HT-29 (cell line): ENCODE measurements at places on chromosomes 13 and 19. TPM values are rescaled to one million over a fixed set of nuclear protein-coding genes. Genes with fewer than 3 reads are reported as not detected.

DNA sequence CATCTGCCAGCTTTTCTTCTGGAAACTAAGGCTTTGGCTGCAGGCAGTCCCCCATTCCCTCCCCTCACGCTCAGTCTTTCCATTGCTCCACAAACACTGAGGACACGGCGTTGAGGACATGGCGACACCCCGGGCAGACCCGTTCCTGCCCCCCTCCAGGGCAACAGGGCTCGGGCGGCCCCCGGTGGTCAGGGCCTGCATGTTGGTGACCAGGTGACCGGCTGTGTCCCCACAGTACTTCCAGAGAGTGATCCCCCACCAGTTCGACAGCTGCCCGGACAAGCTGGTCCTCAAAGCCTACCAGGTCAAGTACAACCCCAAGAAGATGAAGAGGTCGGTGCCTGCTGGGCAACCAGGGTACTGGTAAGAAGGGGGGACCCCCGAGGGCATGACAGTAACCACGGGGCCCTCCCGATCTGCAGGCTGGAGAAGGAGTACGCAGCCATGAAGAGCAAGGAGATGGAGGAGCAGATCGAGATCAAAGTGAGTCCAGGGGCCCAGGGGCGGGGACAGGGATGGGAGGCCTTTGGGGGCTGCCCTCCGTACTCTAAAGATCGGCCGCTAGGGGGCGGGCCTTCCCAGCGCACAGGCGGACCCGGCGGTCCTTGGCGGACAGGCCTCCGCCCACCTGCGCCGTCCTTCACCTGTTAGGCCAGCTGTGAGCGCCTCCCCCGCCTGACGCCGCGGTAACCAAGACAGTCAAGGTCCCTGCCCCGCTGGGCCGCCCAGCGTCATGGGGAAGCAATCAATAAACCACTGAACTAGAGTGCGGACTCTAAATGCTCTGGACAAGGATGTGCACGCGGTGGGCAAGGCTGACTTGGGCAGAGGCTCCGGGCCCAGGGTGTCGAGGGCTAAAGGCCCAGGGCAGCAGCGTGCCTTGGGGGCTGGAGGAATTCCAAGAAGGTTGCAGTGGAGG, 21.1 kb downstream of the PRR36 start:
- peak; percentile 87 for DNase-seq

DNA sequence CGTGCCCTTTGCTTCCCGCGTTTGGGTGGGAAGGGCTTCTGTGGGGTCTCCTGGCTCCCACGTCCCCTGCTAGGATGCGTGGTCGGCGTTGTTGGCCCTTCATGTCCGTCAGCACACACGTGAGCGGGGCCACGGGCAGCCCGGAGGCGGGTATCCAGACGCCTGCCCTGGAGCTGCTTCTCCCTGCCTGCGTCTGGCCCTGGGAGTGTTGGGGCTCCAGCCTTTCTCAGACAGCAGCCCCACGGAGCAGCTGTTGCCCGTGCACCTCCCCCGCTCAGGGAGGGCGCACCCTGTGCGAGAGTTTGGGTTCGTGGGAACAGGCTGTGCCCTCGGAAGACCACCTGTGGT, 14.5 kb downstream of the DAZAP1 start:
- DNase-seq = no peak

- no peak for DNase-seq
These were observed 27.0 kb downstream of the NFIX start for GRCh38 chr19:13022111-13022858.

- no peak for DNase-seq
These were observed 49.7 kb downstream of the COLGALT1 start for GRCh38 chr19:17605117-17605516.

The LRRC63 gene
- total RNA-seq = not detected in 2 replicates

DNA sequence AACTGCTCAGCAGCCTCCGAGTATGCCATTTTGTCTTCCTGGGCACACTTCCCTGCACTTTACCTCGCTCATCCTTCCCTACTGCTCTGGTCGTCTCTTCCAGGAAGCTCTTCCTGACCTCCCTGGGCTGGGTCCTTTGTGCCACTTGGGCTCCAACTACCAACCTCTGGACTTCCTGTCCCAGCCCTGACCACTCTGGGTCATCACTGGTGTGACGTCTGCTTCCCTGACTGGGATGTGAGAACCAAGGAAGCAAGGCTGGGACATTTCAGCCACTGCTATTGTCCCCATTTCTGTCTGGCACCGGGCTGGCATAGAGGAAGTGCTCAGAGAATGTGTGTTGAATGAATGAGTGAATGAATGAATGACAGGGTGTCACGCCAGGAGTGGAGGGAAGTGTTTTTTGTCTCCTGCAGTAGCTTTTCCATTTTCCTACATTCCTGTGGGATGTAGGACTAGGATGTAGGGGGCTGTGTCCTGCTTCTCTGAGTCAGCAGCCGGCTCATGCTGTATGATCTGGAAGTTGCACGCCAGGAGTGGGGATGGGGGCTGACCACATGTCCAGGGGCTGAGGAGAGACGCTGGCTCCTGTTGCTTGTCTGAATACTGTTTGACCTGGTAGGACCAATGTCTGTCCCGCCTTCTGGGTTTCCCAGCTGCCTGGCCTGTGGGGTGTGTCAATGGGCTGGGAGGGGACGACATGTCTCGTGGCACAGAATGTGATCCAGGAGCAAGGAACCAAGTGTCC, 14.7 kb downstream of the NOVA2 start:
- no peak for DNase-seq

The PSG6 gene
- total RNA-seq = not detected in 2 replicates
